Amygdala (tissue), 56 donors: ENCODE measurements at places on chromosomes 12 and 14.

DNA sequence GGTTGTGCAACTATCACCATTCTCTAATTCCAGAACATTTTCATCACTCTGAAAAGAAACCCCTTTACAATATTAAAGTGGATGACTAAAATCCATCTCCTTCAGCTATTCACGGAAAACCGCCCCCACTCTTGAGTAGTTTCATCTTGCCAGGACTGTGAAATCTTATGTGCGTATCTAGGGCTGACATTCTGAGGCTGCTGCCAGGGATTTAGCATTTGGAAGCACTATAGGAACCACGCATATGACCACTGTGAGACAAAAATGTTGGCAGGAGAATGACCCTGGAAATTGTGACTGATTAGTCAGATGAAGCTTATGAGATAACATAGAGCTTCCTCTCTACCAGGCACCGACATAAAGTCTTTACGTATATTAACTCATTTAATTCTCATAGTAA is 305.2 kb upstream of the PDE3A start:
- DNase-seq = no peak

DNA sequence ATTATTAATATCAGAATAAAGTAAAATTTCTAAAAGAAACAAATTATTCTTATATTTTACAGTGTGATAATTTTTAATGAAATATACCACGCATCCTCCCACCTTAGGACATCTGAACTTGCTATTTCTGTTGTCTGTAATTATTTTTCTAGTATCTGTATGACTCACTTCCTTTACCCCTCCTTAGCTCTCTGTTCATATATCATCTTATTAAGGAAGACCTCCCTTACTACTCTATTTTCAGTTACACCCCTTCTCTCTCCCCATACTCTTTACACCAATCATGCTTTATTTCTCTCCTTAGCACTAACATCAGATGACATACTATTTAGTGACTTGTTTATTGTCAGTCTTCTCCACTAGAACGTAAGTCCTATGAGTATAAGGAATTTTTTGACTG is 34.2 kb upstream of the C12orf50 start:
- no peak for DNase-seq

GRCh38 chr12:94707892-94708291 is 57.5 kb upstream of the TMCC3 start:
- DNase-seq = no peak

- no peak for DNase-seq
Observed at GRCh38 chr14:59297071-59297776, 108.8 kb downstream of the DAAM1 start.

DNA sequence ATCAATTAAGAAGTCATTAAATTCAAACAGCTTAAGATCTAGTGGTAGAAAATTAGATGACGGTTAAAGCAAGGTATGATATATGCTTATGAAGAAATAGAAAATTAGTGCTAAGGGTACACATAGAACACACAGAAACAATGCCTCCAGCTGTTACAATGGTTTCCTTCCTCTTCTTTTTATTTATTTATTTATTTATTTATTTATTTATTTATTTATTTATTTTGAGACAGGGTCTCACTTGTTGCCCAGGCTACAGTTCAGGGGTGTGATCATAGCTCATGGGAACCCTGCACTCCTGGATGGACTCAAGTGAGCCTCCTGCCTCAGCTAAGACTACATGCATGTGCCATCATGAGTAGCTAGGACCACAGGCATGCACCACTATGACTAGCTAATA is 34.9 kb upstream of the PTPRR start:
- DNase-seq = no peak

GRCh38 chr12:85782711-85783110 is 53.5 kb downstream of the RASSF9 start:
- DNase-seq = no peak

DNA sequence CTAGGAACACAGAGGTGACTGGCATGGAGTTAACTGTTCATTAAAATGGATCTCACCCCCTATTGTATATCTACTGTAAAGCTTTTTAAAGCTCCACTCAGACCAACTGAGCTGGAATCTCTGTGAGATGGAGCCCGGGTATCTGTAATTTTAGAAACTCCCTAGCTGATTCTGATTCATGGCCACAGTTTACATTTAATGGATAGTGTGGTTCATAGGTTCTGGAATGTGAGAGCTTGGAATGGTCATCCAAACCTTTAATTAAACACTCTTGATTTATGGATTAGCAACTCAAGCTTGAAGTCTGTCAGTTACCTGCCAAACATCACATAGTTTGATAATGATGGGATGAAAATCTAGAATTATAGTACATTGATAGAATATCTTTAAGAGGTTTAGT is 183.8 kb downstream of the SLC25A21 start:
- no peak for DNase-seq

DNA sequence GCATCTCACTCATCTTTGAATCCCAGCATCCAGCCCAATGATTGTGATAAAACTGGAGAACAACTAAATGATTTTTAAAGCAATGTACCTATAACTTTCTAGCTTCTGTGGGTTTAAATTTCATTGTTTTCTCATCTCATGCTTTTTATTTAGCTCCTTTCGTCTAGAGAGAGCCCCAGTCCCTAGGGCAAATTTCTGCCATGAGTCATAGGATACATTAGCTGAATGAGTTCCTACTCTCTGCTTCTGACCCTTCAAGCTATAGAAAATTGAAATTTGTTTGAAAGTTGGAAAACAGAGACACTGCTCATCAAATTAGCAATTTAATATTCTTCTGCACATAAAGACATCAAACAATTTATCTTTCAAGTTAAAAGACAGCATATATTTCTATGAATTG is 113.9 kb downstream of the KIF21A start:
- no peak for DNase-seq

DNA sequence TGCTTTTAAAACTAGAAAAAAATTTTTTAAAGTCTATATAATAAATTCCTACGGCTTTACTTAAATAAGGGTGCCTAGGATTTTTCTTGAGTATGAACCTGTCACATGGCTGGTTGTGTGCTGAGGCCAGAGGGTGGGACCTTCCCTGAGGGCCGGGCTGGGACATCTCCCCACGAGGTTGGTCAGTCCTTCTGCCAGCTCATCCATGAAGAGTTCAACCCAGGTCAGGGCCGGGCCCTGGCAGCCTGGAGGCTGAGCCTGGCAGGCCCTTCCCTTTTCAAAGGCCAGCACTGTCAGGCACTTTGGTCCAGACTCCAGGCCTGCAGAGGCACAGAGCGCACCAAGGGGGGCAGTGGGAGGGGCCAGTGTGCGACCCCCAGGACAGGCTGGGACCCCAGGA is 31.7 kb downstream of the TNFAIP2 start:
- no peak for DNase-seq

DNA sequence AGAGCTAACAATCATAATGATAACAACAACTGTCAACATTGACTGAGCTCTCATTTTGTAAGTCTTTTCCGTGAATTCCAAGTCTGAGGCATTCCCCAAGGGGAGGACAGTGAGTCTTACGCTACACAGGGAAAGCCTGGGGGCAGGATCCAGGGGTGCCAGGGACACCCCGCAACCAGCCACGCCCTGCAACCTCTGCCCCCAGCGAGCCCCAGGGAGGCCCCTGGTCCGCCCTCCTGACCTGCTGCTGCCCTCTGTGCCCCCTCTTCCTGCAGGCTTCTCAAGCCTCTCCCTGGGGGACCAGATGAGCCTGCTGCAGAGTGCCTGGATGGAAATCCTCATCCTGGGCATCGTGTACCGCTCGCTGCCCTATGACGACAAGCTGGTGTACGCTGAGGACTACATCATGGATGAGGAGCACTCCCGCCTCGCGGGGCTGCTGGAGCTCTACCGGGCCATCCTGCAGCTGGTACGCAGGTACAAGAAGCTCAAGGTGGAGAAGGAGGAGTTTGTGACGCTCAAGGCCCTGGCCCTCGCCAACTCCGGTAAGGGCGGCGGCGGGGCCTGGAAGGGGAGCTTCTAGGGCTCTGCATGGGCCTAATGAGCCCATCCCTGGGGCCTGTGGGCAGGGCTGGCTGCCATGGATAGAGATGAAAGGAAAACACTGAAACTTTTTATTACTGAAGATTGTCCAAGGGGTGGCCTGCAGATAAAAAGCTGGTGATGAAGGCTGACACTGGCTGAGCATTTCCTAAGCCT is 115.4 kb downstream of the ESRRB start:
- no peak for DNase-seq

- DNase-seq = no peak
Observed at GRCh38 chr14:72907886-72908285, 14.0 kb upstream of the DPF3 start.

DNA sequence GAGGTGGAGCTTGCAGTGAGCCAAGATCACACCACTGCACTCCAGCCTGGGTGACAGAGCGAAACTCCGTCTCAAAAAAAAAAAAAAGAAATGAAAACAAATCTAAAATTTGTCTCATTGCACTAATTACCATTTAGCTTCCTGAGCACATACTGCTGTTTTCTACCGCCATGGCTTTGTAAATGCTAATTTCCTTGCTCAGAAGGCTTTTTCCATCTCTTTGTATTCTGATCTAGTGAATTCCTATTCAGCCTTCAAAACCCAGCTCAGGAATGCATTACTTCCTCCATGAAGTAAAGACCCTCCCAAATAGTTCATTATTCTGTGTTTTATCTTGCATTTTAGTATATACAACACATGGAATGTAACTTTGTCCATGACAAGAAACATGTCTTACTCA is 33.6 kb downstream of the CEP83 start:
- no peak for DNase-seq

- DNase-seq = no peak
Observed at GRCh38 chr14:67581643-67582042, 18.4 kb downstream of the PIGH start.

GRCh38 chr12:80778005-80778541 is 61.4 kb downstream of the MYF5 start:
- no peak for DNase-seq

DNA sequence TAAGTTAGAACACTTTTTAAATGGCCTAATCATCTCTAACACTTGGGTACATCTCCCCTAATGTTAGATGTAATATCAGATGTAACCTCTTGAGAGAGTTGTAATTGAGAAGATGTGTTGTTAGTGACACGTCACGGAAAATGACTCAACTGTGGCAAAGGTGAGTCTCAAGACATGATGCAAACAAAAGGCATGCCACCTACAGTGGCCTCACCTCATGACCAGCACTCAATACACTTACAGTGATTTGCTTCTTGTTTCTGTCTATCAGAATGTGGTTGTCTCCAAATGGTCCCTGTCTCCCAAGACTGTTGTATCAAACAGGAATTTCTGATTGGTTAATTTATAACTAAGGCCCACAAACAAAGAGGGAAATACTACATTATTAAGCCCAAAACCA is 91.2 kb downstream of the SLC25A21 start:
- no peak for DNase-seq

- DNase-seq = no peak
Observed at GRCh38 chr12:112836736-112837628, 45.4 kb downstream of the RPH3A start.

GRCh38 chr12:89544681-89545184 is 18.9 kb upstream of the POC1B start:
- no peak for DNase-seq

DNA sequence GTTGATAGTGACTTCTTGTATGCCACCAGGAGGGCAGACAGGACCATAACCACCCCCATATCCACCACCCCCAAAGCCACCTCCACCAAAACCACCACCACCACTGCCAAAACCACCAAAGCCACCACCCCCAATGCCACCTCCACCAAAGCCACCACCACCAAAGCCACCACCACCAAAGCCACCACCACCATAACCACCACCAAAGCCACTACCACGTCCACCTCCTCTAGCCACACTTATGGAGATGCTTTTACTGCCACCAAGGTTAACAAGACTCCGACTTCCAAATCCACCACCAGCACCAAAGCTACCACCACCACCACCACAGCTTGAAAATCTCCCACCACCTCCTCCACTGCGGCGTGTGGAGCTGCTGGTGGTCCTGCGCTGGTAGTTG is 332 bp downstream of the KRT1 start:
- no peak for DNase-seq

DNA sequence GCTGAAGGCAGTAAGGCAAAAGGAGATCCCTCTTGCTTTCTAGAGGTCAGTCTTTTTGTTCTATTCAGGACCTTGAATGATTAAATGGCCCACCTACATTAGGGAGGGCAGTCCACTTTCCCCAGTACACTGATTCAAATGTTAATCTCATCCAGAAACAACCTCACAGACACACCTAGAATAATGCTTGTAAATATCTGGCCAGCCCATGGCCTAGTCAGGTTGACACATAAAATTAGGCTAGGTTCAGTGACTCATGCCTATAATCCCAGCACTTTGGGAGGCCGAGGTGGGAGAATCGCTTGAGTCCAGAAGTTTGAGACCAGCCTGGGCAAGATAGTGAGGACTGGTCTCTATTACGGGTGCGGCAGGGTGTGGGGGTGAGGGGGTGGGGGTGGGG is 43.5 kb downstream of the MIPOL1 start:
- no peak for DNase-seq

DNA sequence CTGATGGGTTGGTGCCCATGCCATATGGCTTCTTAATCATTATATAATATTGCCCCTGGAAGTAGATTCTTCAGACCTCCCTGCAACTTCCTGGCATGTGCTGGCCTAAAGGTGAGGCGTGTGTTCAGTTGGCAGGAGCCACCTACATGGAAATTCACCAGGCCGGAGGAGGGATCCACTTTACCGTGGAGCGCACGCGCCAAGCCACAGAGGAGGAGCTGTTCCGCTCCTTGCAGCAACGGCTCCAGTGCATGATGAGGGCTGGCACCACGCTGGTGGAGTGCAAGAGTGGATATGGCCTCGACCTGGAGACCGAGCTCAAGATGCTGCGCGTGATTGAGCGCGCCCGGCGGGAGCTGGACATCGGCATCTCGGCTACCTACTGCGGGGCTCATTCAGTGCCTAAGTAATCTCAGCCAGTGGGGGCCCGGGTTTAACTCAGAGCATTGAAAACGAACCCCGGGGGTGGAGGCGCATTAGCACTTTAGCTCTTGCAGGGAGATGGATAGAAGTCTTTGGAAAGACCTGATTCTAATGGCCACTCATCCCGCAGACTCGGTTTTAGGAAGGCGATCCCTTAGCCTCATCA is 13.5 kb downstream of the AMDHD1 start:
- DNase-seq = no peak

- no peak for DNase-seq
Observed at GRCh38 chr14:98974113-98974512, 297.9 kb downstream of the BCL11B start.

- no peak for DNase-seq
Observed at GRCh38 chr12:114266536-114266935, 139.4 kb downstream of the TBX5 start.

DNA sequence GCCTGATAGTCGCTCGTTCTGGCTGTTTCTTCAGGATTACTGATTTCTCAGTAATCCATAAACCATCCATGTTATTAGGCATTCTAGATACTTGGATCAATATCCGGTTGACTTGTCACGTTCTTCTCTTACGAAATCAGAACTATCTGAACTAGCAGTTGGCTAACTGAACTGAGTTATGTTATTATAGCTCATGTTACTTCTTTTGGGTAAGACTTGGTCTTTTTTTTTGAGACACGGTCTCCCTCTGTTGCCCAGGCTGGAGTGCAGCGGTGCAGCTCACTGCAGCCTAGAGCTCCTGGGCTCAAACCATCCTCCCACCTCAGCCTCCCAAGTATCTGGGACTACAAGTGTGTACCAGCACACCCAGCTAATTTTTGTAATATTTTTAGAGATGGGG is 178.6 kb downstream of the PRKCH start:
- no peak for DNase-seq

GRCh38 chr12:103647267-103647666 is 60.2 kb downstream of the STAB2 start:
- no peak for DNase-seq
